ENCODE measurements at places on chromosomes 16 and 17. TPM values are rescaled to one million over a fixed set of nuclear protein-coding genes. Genes with fewer than 3 reads are reported as not detected.
A peak's percentile ranks its signal among the peaks of the same experiment; 100 is the strongest.

The KREMEN2 gene
- polyA plus RNA-seq, result not detected

DNA sequence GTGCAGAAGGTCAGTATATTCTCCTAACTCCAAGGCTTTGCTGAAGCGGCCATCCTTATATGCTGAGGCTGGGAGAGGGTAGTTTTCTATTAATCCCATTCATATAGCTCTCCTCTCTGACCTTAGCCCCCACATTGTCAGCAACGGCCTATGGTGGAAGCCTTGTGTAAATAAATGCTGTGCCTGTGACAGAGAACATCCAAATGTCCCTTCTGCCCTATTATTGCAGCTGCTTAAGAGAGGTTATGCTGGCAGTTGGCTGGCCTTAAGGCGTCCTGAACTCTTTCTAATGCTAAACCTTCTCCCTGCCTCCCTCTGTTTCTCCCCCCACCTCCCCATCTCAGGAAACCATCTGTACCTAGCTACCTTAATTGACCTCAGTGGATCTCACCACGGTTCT, 53.6 kb downstream of the ARHGAP44 start:
- no peak for DNase-seq
- no peak overlapping the region for H3K27ac ChIP-seq
- H3K36me3 ChIP-seq, result no peaks in the 10 kb centered on the region
- no peaks in the 10 kb centered on the region for H3K27me3 ChIP-seq

- H3K27ac ChIP-seq, result no peak overlapping the region
- no peaks in the 10 kb centered on the region for H3K27me3 ChIP-seq
- peaks cover 31% of the 10 kb centered on the region for H3K4me1 ChIP-seq
- DNase-seq, result no peak
- H3K36me3 ChIP-seq, result no peaks in the 10 kb centered on the region
Observed at GRCh38 chr16:29111421-29111820, 126.6 kb downstream of the LAT start.

DNA sequence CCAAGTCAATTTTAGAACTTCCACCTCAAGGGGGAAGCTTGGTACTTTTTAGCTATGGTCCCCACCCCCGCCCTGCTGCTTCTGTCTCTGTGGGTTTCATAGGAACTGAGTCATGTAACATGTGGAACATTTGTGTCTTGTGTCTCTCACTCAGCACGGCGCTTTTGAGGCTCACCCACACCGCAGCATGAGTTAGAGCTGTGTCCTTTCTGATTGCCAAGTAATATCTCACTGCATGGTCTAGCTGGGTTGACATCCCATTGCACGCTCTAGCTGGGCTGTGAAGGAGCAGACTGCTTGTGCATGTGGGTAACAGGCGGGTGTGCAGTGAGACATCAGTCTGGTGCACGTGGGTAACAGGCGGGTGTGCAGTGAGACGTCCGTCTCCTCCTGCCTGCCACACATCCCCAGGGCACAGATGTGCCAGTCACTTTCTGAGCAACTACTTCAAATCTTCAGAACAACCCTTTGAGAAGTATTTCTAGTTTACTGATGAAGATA, 26.4 kb upstream of the SLC7A5 start:
- H3K27me3 ChIP-seq, result no peaks in the 10 kb centered on the region
- no peak overlapping the region for H3K4me3 ChIP-seq
- H3K27ac ChIP-seq, result no peak overlapping the region
- H3K36me3 ChIP-seq, result peaks cover 6% of the 10 kb centered on the region
- no peak for DNase-seq

- no peaks in the 10 kb centered on the region for H3K36me3 ChIP-seq
- H3K4me3 ChIP-seq, result no peak overlapping the region
- no peaks in the 10 kb centered on the region for H3K27me3 ChIP-seq
- H3K4me1 ChIP-seq, result peaks cover 2% of the 10 kb centered on the region
Observed at GRCh38 chr17:4769628-4770027, 2.1 kb upstream of the TM4SF5 start.

GRCh38 chr17:73553311-73553710, 90.9 kb downstream of the SDK2 start:
- no peaks in the 10 kb centered on the region for H3K4me1 ChIP-seq
- no peaks in the 10 kb centered on the region for H3K36me3 ChIP-seq
- H3K27me3 ChIP-seq, result no peaks in the 10 kb centered on the region
- no peak overlapping the region for H3K27ac ChIP-seq
- DNase-seq, result no peak

DNA sequence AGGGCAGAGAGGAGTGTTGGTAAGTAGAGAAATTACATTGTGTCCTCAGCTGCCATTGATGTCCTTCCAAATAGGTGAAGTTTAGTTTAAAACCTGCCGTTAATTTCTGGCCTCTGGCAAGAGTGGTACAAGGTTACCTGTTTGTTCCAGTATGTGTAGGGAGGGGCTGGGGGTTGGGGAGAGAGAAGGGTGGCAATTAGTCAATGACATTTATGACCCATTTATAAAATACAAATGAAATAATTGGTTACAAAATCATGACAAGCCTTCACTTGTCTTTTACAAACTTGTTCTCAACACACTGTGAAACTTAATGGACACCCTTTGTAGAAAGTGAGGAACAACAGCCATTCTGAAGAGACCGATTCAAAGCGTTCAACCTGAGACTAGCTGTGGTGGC, 281.0 kb downstream of the FTO start:
- H3K27ac ChIP-seq, result no peak overlapping the region
- no peaks in the 10 kb centered on the region for H3K36me3 ChIP-seq
- H3K4me3 ChIP-seq, result no peak overlapping the region
- DNase-seq, result no peak
- H3K4me1 ChIP-seq, result no peaks in the 10 kb centered on the region

DNA sequence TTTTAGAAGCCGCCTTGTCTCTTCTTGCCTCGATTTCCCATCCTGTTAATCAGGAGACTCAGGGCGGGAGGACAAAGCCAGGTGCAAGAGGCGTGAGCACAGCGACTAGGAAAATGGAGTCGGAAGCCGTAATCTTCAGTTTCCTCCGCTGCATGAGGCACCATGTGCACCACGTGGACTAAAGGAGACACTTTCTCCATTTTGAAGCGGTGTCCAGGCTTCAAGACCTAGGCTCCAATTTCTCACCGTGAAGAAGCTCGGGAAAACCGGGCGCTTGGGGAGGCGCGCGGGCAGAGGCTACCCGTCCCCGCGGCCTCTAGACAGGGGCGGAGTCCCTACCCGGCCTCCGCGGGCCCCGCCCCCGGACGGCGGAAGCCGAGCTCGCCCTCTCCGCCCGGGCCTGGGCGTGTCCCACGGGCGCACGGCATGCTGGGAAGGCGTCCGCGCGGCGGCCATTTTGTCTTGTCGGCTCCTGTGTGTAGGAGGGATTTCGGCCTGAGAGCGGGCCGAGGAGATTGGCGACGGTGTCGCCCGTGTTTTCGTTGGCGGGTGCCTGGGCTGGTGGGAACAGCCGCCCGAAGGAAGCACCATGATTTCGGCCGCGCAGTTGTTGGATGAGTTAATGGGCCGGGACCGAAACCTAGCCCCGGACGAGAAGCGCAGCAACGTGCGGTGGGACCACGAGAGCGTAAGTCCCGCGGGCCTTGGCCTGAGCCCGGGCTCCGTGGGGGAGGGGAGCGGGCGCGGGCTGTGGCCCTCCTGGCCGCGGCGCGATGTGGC, at the start of gene LUC7L3:
Gene LUC7L3, plus strand, starts transcription at position 460 of the 780 bp plus-strand sequence. Its CDS starts 130 bp downstream, at position 590.
- H3K4me1 ChIP-seq, result peaks cover 9% of the 10 kb centered on the region
- H3K27me3 ChIP-seq, result no peaks in the 10 kb centered on the region
- peak within 1 kb of the TSS; percentile 82 for H3K4me3 ChIP-seq
- peak; percentile 95 for DNase-seq
- peak within 1 kb of the TSS; percentile 99 for H3K27ac ChIP-seq
